ENCODE measurements at places on chromosomes 1 and 21.

DNA sequence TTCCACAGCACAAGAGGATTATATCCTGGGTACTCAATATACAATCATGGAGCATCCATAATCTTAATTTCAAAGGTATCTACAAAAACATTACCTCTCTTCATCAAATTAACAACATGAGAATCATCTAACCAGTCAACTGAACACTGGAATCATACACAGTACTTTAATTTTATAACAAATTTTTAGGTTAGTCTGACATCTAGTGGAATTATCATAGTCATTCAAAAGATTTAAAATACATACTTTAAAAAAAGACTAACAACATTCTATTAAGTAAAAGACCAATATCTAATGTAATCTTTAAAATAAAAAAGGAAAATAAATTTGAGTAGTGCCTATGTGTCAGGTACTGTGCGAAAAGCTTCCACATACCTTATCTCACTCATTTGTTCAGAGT is 16.8 kb upstream of the SH3GLB1 start:
- no peak for DNase-seq

GRCh38 chr1:42201986-42202385 is 37.4 kb upstream of the GUCA2A start:
- no peak for DNase-seq

GRCh38 chr1:4796161-4797015 is 142.0 kb downstream of the AJAP1 start:
- no peak for DNase-seq

- no peak for DNase-seq
Measured at GRCh38 chr1:109027841-109028240, 14.1 kb downstream of the WDR47 start.

- DNase-seq = no peak
Measured at GRCh38 chr1:9200441-9200840, 34.1 kb upstream of the H6PD start.

DNA sequence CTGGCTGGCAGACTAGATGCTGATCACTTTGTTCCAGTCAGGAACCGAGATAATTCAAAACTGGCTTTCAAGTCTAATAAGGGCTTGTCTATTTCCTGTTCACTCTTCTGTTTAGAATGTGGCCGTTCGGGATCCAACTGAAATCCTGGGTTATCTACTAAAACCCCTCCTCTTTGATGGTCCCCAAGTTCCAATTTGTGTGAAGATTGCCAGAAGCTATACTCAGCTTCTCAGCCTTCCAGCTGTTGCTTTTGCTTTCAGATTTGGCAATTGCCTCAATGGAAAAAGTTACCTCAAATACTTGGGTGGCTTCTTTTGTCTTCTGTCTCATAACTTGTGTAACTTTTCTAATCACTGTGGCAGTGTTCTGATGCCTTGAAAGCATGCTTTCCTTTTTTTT is 43.7 kb downstream of the BTBD8 start:
- DNase-seq = no peak

DNA sequence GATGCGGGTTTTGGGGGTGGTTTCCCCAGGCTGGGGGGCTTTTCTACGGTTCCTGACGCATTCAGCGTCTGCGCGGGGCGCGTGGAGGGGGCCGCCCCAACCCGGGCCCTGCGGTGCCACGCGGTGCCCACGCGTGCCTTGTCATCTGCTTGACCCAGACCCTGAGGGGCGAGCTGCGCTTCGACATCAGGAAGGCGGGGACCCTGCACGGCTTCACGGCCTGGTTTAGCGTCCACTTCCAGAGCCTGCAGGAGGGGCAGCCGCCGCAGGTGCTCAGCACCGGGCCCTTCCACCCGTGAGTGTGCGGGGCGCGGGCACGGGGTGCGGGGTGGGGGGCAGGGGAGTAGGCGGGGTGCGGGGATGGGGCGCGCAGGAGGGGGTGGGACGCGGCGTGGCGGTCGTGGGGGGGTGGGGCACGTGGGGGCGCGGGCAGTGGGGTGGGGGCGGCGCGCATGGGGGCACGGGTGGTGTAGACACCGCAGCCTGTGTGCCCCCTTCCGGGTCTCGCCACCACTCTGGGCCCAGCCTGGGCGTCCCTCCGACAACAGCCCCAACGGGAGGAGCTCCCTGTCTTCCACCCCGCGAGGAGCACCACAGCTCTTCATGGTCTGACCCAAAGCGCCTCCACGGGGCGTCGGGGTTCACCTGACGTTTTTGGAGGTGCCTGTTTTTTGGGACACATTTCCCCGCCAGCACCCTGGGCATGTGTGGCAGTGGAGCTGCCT is 26.3 kb downstream of the PRMT2 start:
- no peak for DNase-seq

DNA sequence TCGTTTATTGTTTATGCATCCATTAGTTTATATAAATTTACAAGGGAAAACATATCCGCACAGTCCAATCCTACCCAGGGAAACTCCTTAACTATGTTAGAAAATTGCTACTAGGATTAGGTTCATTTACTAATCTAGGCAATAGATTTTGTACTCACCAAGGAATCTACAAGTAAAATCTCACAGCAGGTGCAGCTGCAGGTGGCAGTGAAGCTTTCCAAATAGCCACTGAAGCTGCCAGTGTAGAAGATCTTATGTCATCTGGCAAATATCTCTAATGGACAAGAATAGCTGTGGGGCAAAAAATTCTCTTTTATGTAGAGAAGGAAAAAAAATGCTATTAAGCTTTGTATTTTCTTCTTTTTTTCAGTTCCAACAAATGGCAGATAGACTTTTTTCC is 963.4 kb upstream of the ADGRL4 start:
- no peak for DNase-seq

DNA sequence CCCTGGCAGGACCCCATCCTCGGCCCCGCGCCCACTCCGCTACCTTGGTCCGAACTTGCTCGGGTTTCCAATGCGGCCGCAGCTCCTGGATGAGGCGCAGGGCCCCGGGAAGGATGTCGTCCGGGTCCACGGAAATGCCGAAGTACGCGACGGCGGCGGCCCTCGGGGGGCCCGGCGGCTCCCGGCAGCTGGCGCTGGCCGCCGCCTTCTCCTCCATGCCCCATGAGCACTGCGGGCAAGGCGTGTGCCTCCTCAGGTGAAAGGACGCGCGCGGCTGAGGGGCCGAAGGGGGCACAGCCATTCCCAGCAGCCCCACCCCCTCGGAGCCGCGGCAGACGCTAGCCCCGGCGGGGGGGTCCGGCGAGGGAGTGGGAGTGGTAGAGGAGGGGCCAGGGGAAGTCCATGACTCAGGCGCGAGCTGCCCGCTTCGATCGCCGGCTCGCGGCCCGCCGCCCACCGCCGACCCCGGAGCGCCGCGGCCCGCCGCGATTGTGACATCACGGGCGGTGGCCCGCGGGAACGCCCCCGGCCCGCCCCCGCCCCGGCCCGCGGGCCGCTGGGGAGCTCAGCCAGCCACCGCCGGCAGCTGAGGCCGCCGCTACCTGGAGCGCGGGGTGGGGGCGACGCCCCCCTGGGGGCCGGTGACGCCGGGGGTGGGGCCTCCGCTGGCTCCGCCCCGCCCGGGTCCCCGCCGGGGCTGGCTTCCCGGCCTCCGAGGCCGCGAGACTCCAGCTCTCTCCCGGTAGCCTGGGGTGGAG is at the start of gene ETNK2:
ETNK2 (minus strand) TSS at position 493 of the 758 bp plus-strand sequence; CDS start at position 301, 192 bp downstream.
- DNase-seq = peak; percentile 71

GRCh38 chr1:153956997-153957715 is 1.3 kb downstream of the CRTC2 start:
- DNase-seq = no peak

GRCh38 chr1:4564051-4564450 is 90.4 kb upstream of the AJAP1 start:
- no peak for DNase-seq

GRCh38 chr1:45423906-45424678 is 66.9 kb downstream of the TESK2 start:
- DNase-seq = no peak

- DNase-seq = no peak
Measured at GRCh38 chr1:2533365-2533764, 3.3 kb upstream of the HES5 start.

- no peak for DNase-seq
Measured at GRCh38 chr1:71785450-71785849, 496.9 kb downstream of the NEGR1 start.

GRCh38 chr1:41371630-41372599 is 10.7 kb downstream of the FOXO6 start:
- no peak for DNase-seq

- DNase-seq = no peak
Measured at GRCh38 chr1:37083603-37084002, 49.3 kb upstream of the GRIK3 start.

- no peak for DNase-seq
Measured at GRCh38 chr21:42724226-42724920, 71.0 kb downstream of the PDE9A start.

GRCh38 chr1:29200906-29201594 is 19.4 kb upstream of the SRSF4 start:
- no peak for DNase-seq

DNA sequence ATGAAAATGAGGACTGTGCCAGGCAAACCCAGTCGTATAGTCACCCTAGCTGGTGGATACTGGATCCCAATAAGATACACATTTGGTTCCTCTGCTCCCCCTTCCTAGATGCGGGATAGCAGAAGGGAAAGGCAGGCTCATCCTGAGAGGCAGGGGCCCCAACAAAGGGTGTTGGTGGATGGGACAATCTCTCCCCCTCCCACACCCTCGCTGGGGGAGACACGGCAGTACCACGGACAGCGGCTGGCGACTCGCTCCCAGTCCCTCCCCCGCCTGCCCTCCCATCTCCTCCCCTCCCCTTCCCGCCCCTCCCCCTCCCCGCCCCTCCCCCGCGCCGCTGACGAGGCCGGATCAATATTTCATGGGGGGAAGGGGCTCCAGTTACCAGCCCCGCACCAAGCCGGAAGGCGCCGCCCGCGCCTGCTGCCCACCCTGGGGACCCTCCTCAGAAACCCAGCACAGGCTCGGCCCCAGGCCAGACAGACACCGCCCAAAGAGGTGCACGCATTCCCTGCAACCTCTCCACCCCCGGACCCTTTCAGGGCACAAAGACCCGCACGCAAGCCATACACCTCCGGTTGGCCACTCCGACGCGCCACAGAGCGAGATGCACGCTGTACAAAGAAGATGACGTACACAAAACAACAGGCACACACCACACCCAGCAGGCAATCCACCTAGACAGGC is 11.5 kb downstream of the RIMS3 start:
- no peak for DNase-seq

DNA sequence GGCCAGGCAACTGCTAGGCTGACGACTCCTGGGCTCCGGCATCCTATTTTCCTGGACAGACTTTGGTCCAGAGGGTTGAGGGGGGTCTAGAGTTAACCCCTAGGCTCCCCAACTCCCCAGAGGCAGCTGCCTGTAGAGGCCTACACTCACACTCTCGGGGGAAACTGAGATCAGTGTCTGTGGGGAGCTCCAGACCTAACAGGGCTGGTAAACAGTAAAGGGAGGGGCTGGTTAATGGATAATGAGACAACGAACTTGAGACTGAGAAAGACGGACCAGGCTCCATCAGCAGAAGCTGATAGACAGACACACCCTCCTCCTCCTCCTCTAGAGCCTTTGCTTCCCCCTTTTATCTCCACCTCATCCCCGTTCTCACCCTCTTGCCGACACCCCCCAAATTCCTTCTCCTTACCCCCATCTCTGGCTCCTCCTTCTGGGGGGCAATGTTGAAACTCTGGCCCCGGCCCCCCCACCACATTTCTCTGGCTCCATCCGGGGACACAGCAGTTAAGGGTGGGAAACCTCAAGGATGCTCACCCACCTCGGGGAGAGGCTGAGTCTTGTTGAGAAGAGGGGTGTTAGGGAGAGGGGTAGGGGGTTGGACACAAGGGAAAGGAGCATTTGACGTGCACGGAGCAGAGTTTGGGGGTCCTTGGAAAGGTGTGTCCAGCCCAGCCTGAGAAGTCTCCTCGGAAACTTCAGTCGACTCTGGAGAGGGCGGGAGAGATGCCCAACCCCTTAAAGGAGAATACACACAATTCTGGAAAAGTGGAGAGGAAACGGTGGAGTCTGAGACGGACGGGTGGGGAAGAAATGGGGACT is at the start of gene MTMR11:
MTMR11 (minus strand) TSS at position 710 of the 822 bp plus-strand sequence; CDS start at position 478, 232 bp downstream.
- DNase-seq = no peak

- no peak for DNase-seq
Measured at GRCh38 chr1:213523781-213524398, 463.9 kb upstream of the PROX1 start.

DNA sequence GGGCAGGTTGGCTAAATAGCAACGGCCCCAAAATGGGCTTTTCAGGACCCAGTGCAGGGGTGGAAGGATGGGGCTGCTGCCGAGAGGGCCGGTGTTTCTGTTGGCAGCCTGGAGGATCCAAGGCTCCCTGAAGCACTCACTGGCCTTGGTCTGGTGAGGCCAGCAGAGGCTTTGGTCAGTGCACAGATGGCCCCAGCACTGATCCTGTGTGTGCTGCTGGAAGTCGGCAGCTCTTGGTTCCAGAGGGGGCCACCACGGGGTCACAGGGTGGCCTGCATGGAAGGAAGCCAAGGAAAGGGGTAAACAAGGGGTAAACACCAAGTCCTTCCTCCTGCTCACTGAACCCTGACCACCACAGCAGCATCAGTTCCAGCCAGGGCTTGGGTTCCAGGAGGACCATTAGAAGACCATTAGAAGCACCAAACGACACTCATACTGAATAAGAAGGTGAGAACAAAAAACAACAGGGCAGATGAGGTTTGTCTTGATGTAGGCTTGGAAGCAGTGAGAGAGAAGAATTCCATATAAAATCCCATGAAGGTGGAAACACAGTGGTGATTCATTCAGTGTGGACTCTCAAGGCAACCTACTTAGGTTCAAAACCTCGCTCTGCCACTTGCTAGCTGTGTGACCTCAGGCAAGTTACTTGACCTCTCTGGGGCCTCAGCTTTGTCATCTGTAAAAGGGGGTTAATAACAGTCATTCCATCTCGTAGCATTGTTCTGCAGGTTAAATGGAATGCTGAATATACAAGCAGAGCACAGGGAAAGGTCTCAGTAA is 184.5 kb downstream of the RUNX1 start:
- no peak for DNase-seq

DNA sequence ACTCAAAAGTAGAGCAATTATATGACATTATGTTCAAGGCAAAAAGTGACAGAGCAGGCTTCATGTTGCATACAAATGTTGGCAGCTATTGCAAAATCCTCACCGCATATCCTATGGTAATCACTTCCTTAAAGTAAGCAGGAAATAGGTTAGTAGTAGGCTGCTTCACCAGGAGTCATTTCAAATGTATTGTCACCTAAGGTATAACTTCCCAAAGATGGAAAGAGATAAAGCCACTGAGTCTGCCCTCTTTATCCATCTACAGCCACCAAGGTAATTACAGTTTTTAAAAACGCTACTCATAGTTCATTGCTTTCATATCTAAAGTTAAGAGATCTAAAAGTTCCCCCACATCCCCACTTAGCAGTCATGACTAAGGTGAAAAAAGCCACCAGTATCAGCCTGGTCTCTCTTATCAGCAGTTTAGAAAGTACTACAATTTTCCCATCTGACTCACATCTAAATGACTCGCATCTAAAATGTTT is 31.6 kb upstream of the UBE2U start:
- DNase-seq = no peak
